SK-N-SH (cell line): ENCODE measurements at places on chromosomes 2 and 18.

- no peak for DNase-seq
These were observed 64.2 kb downstream of the TPO start for GRCh38 chr2:1477196-1478040.

DNA sequence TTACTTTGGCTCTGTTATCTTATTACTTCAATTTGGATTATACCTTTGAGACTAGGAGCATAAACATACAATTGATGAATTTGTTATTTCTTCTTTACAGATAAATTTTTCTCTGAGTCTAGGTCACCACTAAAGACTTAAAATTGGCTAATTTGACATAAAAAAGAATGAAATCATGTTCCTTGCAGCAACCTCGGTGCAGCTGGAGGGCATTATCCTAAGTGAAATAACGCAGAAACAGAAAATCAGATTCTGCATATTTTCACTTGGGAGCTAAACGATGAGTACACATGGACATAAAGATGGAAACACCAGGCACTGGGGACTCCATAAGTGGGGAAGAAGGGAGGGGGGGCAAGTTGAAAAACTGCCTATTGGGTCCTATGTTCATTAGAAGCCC lies 172.8 kb upstream of the SESTD1 start:
- no peak for DNase-seq

DNA sequence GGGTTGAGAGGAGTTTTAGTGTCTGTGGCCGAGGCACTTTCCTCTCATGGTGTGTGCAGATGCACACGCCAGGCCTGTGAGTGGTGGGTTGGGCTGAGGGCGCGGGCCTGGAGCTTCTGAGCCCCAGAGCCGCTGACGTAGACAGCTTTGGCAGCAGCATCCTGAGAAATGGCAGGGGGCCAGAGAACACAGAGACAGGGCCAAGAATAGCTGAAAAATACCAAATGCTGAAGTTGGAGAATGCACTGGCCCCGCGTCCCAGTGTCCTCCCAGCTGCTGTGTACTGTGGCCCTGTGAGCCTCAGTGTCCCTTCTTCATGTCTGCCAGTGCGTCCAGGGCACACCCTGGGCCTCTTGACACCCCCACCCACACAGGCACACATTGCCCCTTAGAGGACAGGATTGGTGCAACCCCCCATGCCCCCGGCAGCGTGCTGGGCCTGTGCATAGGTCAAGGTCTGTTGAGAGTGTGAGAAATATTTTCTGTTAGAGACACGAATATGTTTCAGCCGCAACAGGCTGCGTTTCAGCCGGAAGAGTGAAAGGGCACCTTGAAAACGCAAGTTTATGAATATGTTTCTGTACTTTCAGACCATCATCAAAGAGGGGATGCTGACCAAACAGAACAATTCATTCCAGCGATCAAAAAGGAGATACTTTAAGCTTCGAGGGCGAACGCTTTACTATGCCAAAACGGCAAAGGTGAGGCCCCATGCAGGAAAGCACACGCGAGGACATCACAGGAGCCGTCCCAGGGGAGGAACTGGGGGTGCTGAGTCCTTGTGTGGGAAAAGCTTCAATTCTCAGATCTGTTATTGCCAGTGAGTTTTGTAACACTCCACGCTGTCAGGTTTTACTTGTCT lies 33.6 kb downstream of the DGKD start:
- peak; percentile 90 for DNase-seq

- DNase-seq = no peak
These were observed 17.6 kb downstream of the DHRS9 start for GRCh38 chr2:169086893-169087467.

DNA sequence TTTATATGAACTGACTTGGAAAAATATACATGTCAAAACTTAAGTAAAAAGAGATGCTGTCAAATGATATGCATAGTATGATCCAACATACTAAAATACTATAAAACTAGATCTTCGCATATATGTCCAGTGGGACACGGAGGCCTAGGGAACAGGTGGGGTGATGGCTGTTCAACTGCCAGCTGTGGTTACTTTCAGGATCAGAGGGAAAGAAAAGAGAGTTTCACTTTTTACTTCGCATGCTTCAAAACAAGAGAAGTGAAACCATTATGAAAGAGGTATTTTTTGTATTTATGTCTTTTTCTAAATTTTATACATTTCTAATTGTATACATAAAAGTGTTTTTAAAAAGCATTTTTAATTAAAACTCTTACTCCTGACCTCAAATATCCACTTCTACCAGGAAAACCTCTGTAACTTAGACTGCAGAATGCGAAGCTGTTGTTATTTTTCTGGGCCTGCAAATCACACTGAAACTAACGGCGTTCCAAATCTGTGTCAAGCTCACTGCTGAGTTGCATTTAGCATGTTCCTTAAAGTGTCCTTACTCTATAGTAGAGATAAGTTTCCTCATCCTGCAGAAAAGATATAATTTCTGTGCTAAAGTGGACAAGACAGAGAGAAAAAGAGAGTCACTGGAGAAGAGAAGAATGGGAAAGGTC lies 97.8 kb upstream of the SLC35G4 start:
- no peak for DNase-seq

DNA sequence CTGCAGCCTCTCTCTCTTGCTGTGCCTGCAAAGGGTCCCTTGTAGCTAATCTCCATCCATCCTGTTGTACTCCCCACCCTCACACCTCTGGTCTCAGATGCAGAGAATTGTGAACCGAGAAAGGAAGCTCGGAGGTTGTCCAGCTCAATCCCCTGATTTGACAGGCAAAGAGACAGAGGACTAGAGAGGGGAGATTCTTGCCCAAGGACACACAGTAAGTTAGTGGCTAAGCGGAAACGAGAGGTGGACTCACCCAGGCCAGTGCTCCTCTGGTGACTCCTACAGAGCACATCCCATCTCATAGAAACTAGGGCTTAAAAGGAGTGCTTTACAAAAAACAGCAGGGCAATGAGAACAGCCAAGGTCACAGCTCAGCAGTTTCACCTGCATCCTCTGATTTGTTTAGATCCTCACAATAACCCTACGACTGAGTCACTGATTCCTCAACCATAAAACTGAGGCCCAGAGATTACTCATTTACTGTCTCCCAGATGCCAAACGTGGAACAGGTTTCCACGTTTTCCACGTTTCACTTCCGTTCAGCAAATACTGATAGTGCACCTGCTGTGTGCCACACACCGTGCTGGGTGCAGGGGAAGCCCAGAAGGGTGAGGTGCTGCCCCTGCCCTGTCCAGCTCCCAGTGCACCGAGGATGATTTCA lies 22.1 kb downstream of the EHD3 start:
- DNase-seq = no peak

- no peak for DNase-seq
These were observed 289.1 kb downstream of the GULP1 start for GRCh38 chr2:188580738-188581137.

- DNase-seq = no peak
These were observed 40.3 kb downstream of the ARMC9 start for GRCh38 chr2:231238689-231239088.

DNA sequence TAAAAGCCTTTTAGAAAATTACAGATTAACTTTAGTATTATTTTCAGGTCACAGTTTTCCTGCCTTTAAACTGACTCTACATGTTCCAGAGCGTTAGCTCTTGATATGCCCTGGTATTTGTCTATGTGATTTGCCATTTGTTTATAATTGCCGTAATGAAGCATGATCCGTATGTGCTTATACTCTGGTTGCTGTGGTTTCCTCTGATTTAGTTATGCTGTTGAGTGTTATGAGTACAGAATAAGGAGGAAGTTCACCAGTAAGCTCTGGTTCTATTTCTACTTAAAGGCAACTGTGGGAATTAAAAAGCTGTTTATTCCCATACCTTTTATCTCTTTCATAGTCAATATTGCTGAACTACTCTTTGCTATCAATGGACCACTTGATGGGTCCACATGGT lies 123.5 kb downstream of the OSBPL6 start:
- no peak for DNase-seq

GRCh38 chr2:182463760-182464159 lies 36.9 kb upstream of the PDE1A start:
- DNase-seq = no peak

GRCh38 chr2:110858135-110858725 lies 125.9 kb downstream of the ACOXL start:
- DNase-seq = no peak

GRCh38 chr2:200399046-200399445 lies 92.6 kb downstream of the SPATS2L start:
- DNase-seq = no peak

DNA sequence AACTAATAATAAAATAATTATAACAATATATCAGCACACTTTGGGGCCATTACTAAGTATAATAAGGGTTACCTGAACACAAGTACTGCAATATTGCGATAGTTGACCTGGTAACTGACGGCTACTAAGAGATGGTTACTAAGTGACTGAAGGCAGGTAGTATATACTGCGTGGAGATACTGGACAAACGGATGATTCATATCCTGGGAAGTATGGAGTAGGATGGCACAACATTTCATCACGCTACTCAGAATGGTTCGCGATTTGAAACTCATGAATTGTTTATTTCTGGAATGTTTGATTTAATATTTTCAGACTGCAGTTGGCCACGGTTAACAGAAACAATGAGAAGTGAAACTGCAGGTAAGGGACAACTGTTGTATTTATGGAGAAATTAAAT lies 39.5 kb upstream of the FLACC1 start:
- no peak for DNase-seq

DNA sequence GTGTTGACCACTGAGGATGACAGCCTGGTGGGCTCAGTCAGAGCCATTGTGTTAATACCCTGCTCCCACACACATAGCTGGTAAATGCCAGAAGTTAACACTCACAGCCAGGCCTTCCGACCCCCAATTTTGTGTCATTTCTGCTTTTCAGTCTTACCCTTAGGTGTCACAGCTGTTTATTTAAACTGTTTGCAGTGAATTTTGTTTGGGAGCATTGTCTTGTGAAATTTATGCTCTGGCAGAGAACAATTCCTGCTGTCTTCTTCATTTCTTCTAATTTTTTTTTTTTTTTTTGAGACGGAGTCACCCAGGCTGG lies 8.2 kb downstream of the LPIN1 start:
- no peak for DNase-seq

- no peak for DNase-seq
These were observed 201.3 kb upstream of the FSHR start for GRCh38 chr2:49355611-49356010.

DNA sequence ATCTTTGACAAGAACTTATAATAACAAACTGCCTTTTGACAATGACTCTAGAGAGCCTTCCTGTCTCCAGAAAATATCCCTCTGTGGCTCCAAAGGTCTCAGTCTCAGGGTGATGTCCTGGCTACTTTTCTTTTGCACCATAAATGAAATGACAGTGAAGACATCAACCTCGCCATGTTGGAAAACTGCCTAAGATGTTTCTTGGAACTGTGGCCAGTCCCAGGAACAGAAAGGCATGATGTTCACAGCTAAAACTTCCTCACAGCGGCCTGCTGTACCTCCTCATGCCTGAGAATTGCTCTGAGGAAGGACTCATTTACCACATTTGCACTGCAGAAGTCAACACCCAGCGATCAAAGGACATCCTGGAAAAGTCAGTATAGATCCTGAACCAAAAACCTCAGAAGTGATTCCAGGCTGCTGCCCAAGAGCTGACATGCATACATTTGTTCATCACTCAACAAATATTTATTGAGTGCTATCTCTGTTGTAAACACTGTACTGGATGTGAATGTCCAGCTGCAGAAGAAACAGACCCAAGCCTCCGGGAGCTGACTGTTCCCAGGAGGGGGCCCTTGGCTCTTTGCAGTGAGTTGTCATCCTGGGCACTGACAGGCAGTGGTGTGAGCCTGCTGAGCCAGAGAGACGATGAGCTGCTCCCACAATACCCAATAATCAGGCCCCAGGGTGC lies 64.3 kb upstream of the ACSL3 start:
- DNase-seq = no peak
